K562 (cell line): ENCODE measurements at places on chromosomes 1 and 21. TPM values are rescaled to one million over a fixed set of nuclear protein-coding genes. Genes with fewer than 3 reads are reported as not detected.

DNA sequence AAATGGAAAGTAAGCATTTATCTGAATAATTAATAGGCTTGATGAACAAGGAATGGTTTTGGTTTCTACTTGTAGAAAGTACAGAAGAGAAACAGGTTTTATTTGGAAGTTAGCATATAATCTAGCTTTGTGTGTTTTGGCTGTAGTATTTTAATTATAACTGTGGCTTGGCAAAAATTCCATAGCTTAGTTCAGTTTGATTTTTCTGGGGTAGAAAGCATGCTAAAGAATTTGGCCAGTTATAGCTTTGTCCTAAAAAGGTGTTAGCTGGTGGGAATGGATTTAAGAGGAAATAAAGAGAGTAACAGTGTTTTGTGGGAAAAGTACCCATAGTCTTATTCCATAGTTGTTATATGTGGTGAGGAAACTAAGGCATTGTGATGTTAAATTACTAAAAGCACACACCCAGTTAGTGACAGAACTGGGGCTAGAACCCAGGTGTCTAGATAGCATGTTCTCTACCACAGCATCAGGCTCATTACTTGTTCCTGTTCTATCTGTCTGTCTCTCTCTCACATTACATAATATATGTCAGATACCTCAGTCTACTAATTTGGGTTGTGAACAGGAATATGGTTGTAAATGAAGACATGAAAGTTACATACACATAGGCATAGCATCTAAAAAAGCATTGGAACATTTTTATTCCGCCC, 55.0 kb downstream of the MPZL1 start:
- no peak for DNase-seq

The TMEM81 gene
- 5.0 and 5.2 TPM in 2 replicates for total RNA-seq

DNA sequence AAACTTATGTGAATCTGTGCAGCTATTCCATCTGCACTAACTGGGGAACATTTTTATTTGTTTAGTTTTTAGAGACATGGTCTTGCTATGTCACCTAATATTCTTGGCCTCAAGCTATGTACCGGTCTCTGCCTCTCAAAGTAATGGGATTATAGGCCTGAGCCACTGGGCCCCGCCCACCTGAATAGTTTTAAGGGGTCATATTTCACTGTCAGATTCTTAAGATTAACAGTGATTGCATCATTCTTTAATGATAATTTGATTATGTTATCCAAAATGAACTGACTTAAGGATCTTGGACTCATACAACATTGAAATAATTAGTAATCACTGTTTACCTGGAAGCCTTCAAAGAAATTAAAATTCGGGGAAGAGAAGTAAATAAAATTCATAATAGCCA, 12.6 kb upstream of the KLF18 start:
- DNase-seq, result no peak

The CFHR1 gene
- 0.18 TPM in 1 of 2 replicates, not detected in the other for total RNA-seq

The LCE3E gene
- not detected in 2 replicates for total RNA-seq

DNA sequence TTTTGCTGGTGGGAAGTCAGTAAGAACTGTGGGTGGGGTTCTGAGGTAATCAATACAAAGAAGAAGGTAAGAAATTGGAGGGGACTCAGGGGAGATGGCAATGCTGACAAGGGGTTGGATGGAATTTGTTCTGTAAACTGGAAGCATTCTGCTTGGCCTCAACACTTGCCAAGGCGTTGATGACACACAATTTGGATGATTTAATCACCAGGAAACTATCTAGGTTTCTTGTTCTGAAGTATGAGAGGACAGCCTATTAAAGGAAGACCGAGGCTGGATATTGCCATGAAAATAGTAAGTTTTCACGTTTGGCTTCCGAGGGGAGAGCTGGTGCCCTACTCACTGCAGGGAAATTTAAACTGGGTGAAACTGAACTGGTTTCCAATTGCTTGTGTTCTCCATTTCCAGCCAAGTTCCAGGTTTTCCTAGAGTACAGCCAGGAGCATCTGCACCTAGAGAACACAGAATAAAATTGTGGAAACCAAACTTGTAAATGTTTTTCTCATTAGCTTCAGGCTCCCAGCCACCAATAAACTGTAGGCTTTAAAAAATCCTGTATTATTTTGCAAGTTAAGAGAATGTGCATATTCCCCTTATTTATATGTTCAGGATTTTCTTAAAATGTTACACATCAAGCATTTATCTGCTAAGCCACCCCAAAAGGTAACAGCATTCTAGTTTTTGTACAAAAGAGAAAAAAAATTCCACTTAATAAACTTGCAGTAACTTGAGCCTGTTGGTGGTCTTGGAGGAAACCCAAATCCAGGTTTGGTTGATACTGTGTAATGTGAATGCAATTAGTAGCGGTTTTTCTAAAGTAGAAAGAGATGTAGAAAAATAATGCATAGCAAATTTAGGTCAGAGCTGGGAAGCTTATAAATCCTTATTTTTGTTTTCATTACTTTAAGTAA, 53.8 kb downstream of the ROR1 start:
- DNase-seq, result no peak

The WDTC1 gene
- total RNA-seq, result 29.5 and 32.3 TPM in 2 replicates

GRCh38 chr1:999725-1000356, at the start of gene HES4:
Gene HES4, minus strand, starts transcription at chr1:1000097. Its CDS starts 124 bp downstream, at chr1:999973.
- no peak for DNase-seq

DNA sequence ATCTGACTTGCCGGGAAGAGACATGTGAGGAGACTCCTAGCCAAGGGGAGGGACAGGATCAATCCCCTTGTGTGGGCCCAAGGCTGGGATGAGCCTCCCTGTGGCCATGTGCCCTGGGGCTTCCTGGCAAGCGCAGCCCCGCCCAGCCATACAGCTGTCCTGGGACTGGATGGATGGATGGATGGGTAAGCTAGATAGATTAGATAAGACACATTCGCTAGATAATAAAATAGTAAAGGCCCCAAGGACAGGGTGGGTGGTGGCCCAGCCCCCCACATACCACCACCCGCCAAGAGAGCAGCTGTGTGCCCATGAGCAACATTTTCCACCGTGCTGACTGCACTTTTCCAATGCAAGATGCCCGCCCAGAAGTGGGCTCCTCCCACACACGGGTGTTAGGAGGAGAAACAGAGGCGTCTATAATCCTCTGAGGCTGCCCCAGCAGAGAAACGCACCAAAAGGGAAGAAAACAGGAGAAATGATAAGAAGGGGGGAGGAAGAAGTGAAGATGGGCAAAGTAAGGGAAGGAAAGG, 25.1 kb downstream of the ZBTB17 start:
- DNase-seq, result peak; percentile 61

GRCh38 chr1:210124736-210125135, 107.9 kb upstream of the SERTAD4 start:
- DNase-seq, result no peak

DNA sequence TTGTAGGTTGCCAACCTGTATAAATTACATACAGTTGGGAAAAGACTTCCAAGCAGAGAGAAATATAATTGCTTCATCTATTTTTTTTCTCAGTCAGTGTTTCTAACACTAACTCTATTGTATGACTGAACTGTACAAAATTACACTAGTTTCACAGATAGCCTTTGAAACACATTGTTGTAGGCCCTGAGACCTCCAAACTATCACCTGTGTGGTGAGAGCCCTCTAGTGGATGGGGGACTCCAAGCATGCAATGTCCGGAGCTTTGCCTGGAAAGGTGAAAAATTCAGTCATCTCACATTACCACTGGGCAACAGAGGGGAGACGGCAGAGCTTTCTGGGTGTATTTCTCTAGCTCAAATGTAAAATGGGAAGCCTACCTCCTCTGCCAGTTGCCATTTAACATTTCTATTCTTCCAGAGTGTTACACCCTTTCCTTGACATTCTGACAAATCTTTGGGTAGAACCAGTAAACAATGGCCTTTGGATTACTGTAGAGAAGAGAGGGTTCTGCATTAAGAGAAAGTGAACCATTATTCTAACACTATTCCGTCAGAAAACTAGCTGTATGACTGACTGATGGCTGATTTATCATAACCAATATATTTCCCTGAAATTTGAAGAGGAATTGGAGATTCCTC, 212.2 kb downstream of the LYPLAL1 start:
- peak; percentile 55 for DNase-seq

GRCh38 chr1:193730017-193730416, 543.6 kb upstream of the B3GALT2 start:
- no peak for DNase-seq

DNA sequence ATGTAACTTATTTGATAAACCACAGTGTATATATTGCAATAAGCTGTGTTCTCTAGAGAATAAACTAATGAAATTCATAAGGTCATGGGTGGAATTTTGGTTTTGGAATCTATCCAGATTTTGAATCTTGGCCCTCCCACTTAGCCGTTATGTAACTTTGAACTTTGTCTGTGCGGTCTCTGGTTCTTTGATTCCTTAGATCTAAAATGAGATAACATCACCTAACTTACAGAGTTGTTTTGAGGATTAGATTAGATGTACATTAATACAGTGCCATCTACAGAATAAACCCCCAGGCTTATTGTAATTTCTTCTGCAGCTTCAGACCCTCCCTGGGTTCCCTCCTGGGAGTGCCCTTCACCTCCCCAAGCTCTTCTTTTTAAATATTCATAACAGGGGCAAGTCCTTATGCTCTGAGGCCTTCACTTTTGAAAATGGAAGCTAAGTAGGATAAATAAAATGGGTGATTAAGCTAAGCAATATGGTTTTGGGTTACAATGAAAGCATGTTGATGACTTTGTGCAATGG, 124.3 kb downstream of the ATG4C start:
- no peak for DNase-seq

DNA sequence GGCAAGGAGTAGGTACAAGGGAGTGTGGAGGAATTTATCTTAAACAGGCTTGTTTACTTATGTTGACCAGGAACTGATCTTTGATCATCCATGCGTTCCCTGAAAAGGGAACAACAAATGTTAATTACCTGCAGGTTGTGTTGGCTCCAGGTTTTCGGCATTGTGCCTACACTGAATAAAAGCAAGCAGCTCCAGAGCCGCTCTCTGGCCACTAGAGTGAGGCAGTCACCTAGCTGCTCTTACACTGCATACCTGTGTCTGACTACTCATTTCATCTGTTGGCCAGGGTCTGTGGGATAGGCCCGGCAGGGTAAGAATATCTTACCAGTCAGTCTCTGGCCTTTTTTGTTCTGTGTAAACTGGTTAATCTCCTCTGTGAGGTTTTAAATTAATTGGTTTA, 183.6 kb downstream of the HFM1 start:
- no peak for DNase-seq

The SPRR1B gene
- not detected in 2 replicates for total RNA-seq

DNA sequence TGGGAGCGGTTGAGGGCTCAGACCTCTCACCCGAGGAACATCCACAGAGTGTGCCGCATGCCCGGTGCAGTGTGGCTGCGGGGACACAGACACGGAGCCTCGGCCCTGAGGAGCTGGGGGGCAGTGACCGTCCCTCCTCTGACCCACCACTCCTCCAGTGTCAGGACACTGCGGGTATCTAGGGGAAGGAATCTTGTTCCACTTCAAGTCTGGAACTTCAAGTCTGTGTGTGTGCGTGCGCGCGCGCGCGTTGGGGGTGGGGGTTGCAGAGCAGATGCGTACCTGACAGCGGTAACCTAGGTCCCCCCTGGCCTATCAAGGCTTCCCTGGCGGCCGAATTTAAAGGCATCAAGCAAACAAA, 17.3 kb downstream of the PCSK9 start:
- DNase-seq, result no peak

The SPRR2B gene
- not detected in 2 replicates for total RNA-seq

DNA sequence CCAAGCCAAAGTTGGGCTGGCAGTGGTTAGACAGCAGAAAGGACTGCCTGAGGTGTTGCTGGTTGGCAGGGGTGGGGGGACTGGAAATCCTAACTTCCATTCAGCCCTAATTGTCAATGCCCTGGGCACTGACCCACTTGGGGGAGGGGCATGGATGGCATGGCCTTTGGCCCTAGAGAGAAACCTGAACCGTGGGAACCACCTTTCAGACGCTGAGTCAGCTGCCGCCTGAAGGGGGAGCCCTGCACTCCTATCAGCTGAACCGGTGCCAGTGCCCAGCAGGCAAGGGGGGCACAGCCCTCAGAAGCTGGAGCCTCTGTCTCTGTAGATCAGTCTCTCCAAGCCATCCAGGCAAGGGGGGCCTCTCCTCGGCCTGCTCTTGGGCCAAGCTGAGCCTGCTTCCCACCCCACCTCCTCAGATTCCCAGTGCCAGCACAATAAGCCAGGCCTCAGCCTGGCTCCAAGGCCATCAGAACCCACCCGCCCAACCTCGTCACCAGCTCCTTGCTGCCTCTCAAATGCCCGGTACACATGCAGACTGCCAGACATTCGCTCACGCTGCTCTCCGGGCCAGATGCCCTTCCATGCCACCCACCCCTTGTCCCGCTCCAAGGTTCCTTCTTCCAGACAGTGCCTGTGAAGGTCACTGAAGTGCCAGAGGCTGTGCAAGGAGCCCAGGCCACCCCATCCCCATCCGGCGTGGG, 11.6 kb downstream of the TINAGL1 start:
- peak; percentile 43 for DNase-seq

The CNR2 gene
- total RNA-seq, result not detected in 2 replicates

- no peak for DNase-seq
These were observed 48.0 kb upstream of the KCNE1 start for GRCh38 chr21:34560021-34560420.

DNA sequence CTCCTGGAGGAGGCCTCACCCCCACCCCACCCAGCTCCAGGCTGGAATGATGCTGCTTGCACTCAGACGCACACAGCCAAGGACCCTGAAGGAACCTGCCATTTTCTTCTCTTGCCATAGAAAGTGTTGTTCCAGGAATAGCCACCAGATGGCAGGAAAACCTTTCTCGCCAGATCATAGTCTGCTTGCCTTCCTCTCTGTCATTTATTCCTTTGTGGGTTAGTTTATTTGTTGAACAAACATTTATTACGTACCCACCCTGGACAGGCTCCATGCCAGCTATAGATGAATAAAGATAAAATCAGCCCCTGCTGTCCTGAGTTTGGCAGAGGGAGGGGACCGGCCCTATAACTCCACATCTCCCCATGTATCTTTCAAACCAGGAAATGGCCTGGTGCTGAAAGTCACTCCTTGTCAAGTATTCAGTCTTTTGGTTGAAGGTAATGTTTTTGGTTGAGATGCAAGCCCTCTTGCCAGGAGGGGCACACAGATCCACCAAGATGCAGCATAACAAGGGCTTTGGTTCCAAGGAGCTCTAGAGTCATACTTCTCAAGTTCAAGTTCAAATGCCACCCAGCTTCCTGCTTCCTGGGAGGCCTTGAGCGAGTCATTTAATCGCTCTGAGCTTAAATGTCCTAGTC, 7.0 kb upstream of the KCNC4 start:
- peak; percentile 65 for DNase-seq

- DNase-seq, result no peak
These were observed 38.6 kb downstream of the SIPA1L2 start for GRCh38 chr1:232591344-232591743.

The SLC30A2 gene
- total RNA-seq, result 0.11 and 0.13 TPM in 2 replicates

DNA sequence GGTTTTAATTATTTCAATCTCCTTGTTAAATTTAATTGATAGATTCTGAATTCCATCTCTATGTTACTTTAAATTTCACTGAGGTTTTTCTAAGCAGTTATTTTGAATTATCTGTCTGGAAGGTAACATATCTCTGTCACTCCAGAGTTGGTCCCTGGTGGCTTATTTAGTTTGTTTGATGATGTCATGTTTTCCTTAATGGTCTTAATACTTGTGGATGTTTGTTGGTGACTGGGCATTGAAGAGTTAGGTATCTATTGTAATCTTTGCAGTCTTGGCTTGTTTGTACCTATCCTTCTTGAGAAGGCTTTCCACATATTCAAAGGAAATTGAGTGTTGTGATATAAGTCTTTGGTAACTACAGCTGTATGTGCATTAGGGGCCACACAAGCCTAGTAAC, 810.0 kb upstream of the NEGR1 start:
- DNase-seq, result no peak
